Activated gamma-delta T cell treated with Interleukin-2 at 50 U/mL for 16 hours (primary cell): ENCODE measurements at places on chromosomes 4 and X.

DNA sequence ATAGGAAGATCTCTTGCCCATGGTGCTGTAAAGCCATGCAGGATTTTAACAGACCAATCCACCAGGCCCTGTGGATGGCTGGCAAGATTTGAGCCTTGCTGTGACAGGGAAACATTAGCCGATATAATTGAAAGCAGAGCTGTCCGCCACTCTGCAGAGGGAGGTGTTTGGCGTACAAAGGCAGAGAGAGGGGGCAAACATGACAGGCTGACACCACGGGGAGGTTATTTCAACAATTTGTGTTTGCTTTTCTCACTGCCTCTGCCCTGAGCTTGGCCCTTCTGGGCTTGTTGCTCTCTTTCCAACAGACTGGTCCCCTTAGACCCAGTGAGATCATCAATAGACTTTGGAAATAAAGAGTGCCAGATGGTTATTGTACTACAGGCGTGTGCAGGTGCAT lies 59.4 kb downstream of the CLNK start:
- no peak for DNase-seq

DNA sequence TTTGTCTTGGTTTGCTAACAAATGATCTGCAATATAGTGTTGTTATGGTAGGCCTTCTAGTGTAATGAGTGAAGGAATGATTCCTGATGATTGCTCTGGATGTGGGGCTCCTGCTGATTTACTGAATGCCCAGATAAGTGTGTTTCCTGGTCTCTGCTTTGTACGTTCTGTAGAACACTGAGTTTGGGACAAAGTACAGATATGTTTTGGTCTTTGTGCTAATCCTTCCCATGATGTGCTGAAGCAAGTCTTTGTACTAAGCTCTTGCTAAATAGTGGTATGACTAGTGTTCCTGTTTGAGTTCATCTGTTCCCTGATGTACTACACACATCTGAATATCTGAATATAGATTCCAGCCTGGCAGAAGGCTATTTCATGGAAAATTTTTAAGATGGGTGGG lies 36.9 kb upstream of the XIAP start:
- no peak for DNase-seq

DNA sequence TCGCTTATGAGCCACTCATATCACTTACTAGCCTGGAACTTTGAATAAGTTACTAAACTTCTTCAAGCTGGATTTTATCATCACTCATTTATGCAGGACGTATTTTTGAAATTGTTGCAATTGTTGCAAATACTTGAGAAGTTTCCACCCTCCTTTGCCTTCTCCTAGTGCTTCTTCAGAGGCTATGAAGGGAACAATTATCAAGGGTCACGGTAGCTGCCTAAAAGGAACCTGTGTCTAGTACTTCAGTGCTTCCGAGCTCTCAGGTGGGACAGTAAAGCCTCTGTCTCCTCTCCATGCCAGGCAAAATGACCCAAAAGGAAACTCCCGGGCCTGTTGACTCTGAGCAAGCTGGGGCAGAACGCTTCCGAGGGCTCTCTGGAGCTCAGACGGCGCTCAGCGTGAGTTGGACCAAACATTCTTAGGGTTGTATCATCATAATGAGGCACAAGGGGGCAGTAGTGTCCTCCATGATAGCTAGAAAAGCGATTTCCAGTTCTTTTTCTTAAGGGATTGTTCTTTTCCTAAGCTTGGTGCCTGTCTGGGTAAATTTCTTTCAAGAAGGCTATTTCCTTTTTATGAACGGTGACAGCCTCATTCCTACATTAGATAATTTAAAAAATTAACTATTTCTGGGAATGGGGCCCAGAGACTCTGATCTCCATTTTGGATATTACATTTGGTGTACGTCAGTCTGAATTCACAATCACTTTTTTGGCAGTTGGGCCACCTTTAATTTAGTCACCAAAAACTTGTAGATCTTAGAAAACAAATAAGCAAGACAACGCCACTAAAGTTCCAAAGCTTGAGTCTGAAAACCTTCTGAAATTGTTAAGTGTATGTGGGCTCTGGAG lies 73.1 kb downstream of the PACRGL start:
- no peak for DNase-seq

- no peak for DNase-seq
Observed at GRCh38 chrX:22246620-22247019, 26.1 kb upstream of the CBLL2 start.

DNA sequence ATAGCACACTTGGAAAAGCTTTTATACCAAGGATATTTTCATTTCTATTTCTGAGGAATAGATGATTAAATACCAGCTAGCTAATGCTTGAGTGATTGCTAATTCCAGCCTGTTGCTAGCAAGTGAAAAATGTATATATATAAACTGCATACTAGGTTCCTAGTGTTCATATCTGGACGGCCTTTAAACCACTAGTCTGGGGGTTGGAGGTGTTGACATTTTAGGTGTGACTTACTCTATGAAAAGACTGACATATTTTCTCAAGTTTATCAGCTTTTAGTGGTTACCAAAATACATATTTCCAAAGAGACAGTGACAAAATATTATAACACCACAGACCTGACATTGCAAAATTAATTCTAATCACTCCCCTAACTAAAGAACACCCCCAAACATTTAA lies 44.7 kb downstream of the MTMR8 start:
- no peak for DNase-seq

DNA sequence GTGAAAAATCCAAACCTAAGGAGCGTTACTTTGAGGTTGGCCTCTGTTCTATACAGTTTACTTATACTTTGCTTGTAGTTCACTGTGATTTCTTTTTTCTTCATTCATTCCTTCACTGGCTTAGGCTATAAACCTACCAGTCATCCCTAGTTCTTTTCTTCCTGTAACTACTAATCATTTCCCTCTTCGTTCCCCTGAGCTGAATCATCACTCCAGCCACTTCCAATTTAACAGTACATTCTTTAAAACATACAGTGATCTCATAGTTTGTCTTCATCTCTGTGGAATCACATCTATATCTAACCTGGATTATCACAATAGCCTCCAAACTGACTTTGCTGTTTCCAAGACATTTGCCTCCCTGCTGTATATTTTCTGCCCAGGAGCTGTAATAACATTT lies 25.2 kb upstream of the NPFFR2 start:
- no peak for DNase-seq

DNA sequence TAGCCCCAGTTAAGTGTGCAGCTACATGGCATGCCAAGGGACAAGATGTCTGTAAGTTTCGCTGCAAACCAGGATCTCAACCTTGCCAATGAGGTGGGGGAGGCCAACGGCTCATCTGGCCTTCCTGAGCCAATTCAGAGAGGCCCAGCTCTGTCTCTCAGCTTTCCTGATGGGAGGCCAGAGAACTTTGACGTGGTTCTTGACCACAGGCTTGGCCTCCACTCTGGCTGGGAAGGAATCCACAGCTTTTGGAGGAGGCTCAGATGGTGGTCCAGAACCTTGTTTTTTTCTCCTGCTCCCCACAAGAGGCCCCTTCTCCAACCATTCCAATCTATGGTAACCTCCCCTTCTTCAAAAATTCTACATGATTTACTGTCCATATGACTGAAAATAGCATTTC lies 9.8 kb downstream of the CAPN6 start:
- DNase-seq = no peak
